Ascending aorta (tissue), 2 donors: ENCODE measurements at places on chromosomes 1 and 21. TPM values are rescaled to one million over a fixed set of nuclear protein-coding genes. Genes with fewer than 3 reads are reported as not detected.

The SEMA4A gene
- total RNA-seq, result 0.64 TPM

DNA sequence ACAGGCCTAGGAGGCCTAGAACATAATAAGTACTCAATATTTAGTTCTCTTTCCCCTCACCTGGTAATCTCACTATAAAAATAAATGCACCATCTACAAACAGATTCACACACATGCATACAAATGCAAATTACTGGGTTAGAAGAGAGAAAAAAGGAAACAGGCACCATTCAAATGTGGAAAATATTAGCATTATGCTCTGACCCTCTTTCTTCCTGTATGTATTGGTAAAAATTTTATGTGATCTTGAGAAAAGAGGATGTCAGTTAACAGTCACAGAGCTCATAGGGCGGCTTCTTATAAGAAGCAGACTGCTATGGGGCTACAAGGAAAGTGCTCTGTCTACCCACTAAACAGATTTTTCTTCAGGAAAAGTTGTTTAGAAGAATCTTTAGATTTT lies 565.4 kb downstream of the LMO4 start:
- H3K27me3 ChIP-seq, result no peaks in the 10 kb centered on the region
- no peaks in the 10 kb centered on the region for H3K36me3 ChIP-seq
- H3K27ac ChIP-seq, result no peak overlapping the region
- H3K4me1 ChIP-seq, result no peaks in the 10 kb centered on the region

DNA sequence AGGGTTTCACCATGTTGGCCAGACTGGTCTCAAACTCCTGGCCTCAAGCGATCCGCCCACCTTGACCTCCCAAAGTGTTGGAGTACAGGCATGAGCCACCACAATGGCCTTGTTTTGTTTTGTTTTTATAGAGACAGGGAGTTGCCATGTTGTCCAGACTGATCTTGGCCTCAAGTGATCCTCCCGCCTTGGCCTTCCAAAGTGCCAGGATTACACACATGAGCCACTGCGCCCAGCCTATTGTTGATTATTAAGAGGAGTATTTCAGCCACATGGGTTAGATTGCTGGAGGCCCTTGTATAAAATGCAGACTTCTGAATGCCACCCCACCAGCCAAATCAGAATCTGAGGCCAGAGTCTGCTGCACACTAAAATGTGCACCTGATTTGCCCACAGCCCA lies 57.2 kb upstream of the ANGPTL1 start:
- no peaks in the 10 kb centered on the region for H3K36me3 ChIP-seq
- no peaks in the 10 kb centered on the region for H3K27me3 ChIP-seq
- H3K4me1 ChIP-seq, result peaks cover 6% of the 10 kb centered on the region

DNA sequence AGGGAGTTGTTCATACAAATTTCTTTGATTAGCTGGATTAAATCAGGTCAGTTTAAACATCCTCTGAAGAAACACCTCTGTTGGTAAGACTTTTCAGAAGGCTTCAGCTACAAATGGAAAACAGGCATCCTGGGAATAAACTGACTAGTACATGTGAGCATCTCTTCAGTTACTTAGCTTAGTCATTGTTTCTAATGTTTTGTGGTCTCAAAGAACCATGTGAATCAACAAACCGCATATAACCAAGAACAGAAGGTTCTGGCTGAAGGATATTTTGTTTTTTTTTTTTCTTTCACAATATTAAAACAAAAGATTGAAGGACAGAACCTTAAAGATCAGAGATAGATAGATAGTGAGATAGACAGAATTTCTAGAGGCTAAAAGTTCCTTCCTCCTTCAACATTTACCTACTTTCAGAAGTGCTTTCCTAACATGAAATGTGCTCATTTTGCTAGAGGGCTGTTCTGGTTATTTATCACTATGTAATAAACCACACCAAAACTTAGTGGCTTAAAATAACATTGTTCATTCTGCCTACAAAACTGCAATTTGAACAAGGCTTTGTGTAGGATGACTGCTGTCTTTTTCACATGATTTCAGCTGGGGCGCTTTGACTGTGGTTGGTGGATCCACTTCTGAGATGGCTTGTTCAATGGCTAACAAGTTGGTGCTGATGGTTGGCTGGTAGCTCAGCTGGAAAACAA lies 119.8 kb upstream of the PTGFR start:
- H3K27me3 ChIP-seq, result no peaks in the 10 kb centered on the region
- H3K27ac ChIP-seq, result no peak overlapping the region
- no peak overlapping the region for H3K4me3 ChIP-seq
- DNase-seq, result no peak
- no peaks in the 10 kb centered on the region for H3K36me3 ChIP-seq

DNA sequence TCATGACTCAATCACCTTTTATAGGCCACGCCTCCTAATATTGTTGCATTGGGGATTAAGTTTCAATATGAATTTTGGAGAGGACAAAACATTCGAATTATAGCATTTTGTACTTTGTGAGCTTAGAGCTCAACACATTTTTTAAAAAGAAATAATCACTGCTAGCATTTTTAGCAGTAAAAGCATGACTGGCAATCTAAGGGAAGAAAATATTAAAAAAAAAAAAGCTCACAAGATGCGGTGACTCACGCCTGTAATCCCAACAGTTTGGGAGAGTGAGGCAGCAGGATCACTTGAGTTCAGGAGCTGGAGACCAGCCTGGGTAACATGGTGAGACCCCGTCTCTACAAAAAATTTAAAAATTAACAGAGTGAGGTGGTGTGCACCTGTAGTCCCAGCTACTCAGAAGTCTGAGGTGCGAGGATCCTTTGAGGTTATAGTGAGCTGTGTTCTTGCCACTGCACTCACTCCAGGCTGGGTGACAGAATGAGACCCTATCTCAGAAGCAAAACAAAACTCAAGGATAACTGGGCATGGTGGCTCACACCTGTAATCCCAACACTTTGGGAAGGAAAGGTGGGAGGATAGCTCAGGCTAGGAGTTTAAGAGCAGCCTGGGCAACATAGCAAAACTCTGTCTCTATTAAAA lies 28.8 kb upstream of the DIPK1A start:
- H3K36me3 ChIP-seq, result no peaks in the 10 kb centered on the region
- H3K27ac ChIP-seq, result peak overlapping the region; percentile 53
- no peaks in the 10 kb centered on the region for H3K4me1 ChIP-seq
- H3K27me3 ChIP-seq, result no peaks in the 10 kb centered on the region

The DNASE2B gene
- not detected for total RNA-seq
